Activated CD4-positive, alpha-beta T cell treated with anti-CD3 and anti-CD28 coated beads, Interleukin-2, amount 50 U/mL, for 24 hours (primary cell): ENCODE measurements at places on chromosomes 12 and 14.
A peak's percentile ranks its signal among the peaks of the same experiment; 100 is the strongest.

DNA sequence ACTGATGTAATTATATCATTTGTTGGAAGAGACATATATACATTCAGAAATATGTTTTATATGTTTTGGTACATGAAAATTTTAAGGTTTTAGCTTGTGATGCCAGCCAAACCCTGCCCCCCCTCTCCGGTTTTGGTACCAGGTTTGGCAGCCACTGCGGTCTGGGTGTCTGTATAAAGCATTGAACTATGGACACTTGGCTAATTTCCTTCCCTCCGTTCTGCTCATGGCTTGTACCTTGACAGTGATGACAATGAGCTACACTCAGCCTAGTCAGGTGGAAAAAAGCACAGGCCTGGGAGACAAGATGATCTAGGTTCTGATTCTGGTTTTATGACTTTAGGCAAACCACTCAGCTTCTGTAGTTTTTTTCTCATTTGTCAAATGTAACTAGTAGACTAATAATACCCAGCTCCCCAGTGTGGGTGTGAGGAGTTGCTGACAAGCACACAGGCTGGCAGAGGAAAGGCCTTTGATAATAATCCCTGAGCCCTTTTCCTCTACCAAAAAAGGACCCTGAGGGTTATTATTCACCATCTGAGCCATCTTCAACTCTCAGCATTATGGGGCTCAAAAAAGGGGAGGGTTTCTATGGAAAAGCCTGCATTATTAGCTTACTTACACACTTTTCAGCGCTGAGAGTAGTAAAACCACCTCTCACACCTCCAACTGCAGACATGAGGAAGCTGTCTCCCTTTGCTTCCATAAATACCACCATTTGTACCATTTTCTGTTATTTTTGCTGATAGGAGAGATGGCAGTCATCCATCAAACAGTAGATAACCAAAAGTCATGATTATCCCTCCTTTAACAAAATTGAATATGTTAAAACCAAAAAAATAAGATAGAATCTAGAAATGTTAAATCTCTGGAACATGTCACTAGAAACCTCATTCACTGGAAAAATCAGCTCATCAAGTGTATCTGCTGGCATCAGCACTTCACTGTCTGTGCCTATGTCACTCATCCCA lies 76.3 kb upstream of the PSMC1 start:
- DNase-seq, result no peak

- no peak for DNase-seq
These were observed 569 bp upstream of the RGS6 start for GRCh38 chr14:71931492-71932228.

DNA sequence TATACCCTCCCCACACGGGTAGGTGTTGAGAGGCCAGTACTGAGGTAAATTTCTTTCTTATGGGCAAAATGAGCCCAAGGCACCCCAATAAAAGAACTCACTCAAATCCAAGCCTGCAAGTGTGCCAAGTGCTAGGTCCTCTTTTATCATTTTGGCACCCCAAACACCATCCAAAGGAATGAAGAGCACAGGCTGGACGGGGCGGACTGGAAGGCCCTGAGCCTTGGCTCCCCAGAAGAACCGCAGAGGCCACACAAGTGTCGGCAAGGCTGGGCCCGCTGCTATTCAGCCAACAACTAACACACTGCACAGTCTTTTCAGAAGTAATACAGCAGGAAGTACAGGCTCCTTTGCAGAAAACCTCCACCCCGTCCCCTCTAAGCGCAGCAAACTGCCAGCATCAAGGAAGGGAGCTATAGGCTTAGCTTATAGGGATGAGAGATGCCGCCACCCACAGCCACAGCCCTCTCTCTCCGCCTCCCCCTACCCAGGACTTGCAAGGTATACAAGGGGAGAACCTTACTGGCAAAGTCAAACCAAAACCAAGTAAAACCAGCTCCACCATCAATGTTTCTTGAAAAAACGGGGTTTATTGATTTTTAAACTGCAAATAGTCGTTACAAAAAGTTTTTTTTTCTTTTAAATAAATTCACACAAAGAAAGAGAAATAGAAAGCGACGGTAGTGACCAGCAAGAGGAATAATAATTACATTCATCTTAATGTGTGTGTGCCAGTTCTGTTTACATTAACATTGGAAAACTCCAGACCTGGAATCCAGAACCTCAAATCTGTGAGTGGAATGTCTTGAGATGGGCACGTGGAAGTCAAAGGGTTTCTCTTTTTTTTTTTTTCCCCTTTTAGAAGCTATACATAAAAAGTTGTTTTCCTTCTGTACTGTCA lies 5.5 kb downstream of the ZFP36L1 start:
- DNase-seq, result no peak

GRCh38 chr14:36021591-36022320 lies 154.8 kb downstream of the PTCSC3 start:
- no peak for DNase-seq

DNA sequence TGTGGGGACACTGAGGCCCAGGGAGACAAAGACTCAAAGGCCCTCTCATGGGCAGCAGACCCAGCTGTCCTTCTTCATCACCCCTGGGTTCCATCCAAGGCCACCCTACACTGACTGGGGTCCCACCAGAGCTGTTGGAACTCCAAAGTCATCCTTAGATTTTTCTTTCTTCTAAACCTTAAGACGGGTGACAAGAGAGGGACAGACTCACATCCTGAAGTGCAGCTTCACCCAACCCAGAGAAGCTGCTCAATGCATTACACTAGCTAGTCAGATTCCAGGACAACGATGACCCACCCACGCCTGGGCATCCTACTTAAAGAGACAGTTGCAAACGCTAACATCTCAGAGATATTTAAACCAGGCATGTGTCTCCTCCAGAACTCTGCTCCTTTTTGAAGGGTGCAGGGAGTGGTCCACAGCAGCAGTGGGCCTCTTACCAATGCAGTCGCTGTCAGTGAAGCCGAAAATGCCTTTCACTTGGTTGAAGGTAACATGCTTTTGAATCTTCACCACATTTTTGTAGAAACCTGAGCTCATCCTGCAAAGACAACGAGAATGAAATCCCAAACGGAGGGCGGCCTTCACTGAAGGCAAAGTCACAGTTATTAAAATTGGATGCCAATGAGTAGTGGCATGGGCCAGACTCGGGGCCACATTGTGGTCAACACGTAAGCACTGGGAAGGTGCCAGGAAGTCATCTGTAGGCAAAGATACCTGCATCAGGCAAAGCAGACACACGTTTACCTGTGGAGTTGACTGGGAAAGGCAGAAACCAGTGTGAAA lies 23.4 kb downstream of the SLC25A47 start:
- no peak for DNase-seq

GRCh38 chr12:51846911-51847642 lies 1.4 kb downstream of the FIGNL2 start:
- DNase-seq, result peak; percentile 34

DNA sequence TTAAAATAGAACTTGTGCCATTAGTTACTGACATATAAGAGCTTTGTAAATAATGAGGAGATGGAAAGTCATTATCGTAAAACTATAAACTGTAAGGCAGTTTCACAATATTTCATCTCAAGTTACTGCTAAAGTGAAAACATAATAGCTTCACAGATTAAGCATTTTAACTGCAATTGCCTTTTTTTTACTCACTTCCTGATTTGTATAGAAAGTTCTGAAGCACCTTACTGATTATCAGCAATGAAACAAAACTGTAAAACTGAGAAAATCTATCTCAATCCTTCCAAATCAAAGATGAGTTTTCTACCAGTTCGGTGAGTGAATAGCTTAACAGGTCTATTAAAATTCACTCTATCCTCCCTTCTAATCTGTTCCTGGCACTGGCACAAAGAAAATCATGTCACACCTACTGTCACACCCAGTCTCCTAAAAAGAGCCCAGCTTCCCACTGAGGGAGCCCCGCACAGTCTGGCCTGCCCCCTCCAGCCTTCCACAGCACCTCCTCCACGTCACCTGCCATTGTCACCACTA lies 161.4 kb upstream of the ABCD2 start:
- DNase-seq, result no peak

- no peak for DNase-seq
These were observed 445.4 kb downstream of the BCL11B start for GRCh38 chr14:98826618-98827017.

GRCh38 chr12:113724794-113725556 lies 241.2 kb downstream of the RBM19 start:
- no peak for DNase-seq

DNA sequence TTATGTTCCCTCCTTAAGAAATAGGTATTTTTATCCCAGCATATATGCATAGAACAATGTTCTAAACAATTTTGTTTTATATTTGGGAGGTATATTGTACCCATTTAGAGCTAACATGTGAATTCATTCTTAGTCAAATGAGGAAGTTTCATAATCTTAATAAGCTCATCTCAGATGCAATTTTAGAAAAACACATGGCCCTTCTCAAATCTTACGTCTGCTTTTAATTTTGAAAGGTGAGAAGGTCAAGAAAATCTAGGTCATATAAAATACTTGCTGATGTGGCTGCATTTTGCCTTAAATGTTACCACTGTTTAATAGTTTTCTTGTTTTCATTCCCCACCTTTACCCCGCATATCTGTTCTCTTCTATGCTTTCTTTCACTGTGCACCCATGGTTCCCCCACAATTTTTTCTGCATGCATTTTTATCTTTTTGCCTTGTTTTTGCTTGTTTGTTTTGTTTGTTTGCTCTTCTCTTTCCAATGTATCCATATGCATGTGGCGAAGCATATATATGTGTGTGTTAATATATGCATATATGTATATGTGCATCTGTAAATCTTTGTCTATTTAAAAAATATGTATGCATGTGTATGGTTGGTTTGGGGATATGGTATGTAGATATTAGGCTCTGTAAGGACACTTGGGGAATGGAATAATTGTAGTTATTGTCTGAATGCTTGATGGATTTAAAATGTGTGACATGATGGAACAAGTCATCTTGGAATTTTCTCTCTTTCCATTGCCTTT lies 317.1 kb downstream of the BCAT1 start:
- no peak for DNase-seq

DNA sequence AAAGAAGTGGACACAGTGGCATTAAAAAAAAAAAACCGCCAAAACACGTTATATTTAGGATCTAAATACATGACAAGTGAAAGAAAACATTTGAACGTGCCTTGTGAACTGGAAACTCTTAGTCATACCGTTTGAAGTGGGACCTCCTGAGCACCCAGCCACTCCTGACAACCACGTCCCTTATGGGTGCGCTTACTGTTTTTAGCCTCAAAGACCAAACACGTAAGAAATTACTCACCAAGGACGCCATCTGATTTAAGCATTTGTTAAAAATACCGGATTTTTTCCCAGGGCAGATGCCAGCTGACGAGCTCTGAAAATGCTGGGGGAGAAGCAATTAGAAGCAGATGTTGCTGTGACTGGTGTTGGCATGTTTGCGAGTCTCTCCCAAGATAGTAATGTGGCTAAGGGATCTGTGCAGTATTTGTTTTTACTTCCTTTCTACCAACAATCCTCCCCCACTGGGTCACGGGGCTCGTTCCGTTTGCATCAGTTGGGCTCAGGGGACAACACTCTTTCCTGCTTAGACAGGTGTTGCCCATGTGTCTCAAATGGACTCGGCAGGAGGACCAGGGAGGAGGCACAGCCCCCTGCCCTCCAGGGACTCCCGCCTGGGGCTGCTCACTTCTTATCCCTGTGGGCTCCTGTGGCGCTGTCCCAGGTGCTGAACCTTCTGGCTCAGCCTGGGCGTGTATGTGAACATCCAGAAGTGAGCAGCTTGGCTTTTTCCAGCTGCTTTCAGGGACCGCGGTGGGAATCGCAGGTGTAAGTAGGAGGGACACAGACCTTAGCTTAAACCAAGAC lies 101.0 kb downstream of the BEGAIN start:
- peak; percentile 9 for DNase-seq

- DNase-seq, result no peak
These were observed 114.9 kb downstream of the METTL25 start for GRCh38 chr12:82473111-82473754.

DNA sequence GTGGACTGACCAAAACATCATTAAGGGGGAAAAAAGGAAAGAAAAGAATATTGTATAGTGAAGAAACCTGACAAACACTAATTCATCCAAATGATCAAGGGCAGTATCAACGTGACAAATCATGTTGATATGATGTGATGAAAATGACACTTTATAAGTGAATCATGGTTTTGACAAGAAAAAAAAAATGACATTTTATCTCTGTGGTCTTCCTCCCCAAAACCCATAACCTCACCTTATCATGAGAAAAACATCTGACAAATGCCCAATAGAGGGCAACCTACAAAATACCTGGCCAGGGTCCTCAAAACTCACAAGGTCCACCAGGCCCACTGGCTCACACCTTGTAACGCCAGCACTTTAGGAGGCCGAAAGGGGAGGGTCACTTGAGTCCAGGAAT lies 13.8 kb downstream of the TMED10 start:
- DNase-seq, result no peak

DNA sequence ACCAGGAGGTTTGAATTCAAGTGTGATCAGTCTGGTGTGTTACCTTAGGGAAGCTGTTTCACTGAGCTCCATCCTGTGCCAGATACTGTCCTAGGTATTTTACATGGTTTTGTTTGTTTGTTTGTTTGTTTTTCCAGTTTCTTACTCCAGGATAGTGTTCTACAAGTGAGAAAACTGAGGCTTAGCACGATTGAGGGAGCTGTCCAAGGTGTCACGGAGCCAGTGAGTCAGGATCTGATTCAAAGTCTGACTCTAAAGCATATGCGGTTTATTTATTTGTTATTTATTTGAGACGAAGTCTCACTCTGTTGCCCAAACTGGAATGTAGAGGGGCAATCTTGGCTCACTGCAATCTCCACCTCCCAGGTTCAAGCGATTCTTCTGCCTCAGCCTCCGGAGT lies 79.7 kb upstream of the GNG2 start:
- DNase-seq, result no peak

DNA sequence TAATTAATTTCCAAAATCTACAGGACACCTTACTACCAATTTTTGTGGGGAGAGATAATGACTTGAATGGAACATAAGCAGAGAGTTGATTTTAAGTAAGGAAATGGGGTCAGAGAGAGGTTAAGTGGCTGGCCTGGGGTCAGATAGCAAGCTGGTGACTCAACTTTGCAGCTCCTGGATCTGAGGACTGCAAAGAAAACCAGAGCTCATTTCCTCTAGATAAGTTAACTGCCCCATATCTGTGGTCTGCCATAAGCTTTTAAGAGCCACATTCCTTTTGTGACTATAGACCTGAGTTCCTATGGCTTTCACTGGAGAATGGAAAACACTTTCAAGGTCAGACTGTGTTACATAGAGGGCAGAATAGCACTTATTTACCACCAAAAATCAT lies 201.2 kb upstream of the PRICKLE1 start:
- no peak for DNase-seq

GRCh38 chr12:85531341-85531740 lies 251.3 kb downstream of the ALX1 start:
- no peak for DNase-seq

- no peak for DNase-seq
These were observed 63.4 kb upstream of the FUT8 start for GRCh38 chr14:65349100-65349499.

- DNase-seq, result no peak
These were observed 1.8 kb upstream of the WNK1 start for GRCh38 chr12:750366-751191.

DNA sequence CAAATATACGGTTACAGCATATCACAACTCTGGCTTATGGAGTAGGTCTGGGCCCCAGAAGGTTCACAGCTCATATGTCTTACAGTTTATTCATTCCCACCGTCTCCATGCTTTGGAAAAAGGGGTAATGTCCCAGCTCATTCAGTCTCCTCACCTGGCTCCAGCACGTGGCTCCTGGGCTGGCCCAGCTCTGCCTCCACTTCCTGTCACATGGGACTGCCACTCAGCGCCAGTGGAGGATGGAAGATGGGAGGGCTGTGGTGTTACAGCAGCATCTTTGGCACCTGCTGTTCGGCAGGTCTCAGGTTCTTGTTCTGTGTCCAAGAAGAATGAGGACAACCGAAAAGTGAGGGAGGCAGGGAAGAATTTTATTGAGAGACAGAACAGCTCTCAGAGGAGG lies 216.3 kb upstream of the ATXN7L3B start:
- DNase-seq, result no peak

- DNase-seq, result no peak
These were observed 32.2 kb upstream of the PTPRQ start for GRCh38 chr12:80411787-80412186.
